AG04450 (cell line): ENCODE measurements at places on chromosomes 16 and 17. TPM values are rescaled to one million over a fixed set of nuclear protein-coding genes. Genes with fewer than 3 reads are reported as not detected.

GRCh38 chr16:57868913-57869520 is 66.7 kb upstream of the KIFC3 start:
- no peak for DNase-seq

- DNase-seq, result no peak
Measured at GRCh38 chr17:79031996-79032875, 8.3 kb downstream of the C1QTNF1 start.

GRCh38 chr17:83198366-83199341 is 119.2 kb downstream of the METRNL start:
- no peak for DNase-seq

DNA sequence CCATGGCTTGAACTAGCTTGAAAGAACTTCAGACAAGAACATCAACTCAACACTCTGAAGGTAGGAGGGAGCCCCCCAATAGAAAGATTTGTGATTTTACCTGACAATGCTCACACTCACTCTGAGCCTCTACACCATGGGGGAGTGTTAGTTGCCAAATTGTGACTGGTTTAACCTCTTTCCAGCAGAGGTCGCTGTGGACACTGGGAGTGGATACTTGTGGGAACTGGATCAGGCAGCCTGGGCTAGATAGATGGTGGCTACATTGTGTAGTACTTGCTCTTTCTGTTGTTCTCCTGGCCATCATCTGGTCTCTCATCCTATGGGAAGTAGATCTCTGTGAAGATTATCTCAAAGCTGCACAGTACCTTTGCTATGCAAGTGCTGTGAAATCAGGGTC is 2.9 kb downstream of the SMPD3 start:
- no peak for DNase-seq

- DNase-seq, result no peak
Measured at GRCh38 chr17:76912421-76913164, 44.4 kb downstream of the MGAT5B start.

GRCh38 chr17:12386225-12386624 is 279.5 kb upstream of the MYOCD start:
- DNase-seq, result no peak

GRCh38 chr16:84180519-84181140 is 6.2 kb downstream of the TAF1C start:
- DNase-seq, result no peak

DNA sequence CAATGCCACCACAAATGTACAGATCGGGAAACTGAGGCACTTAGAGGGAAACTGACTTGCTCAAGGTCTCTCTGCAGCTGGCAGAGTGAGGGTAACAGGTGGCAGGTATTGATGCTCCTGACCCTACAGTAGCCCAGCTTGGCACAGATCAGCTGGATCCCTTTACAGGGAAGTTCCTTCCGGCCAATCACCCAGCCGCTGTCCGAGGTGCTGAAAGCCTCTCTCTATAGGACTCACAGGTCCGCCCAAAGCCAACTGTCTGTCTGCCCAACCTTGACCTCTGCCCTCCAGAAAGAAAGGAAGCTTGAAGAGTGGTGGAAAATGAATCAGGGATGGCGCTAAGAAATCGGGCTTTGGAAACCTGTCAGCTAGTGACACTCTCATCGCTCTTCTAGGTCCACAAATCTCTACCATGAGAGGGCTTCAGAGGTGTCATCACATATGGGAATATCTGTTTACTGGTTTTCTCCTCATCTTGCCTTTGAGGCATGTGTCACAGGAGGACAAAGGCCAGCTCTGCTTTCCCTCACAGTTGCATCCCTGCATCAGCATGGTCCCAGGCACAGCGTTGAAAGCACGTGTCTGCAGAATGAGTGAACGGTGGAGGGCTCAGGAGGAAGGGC is 246.2 kb downstream of the KATNIP start:
- DNase-seq, result no peak

GRCh38 chr17:83091257-83092141 is 12.1 kb downstream of the METRNL start:
- no peak for DNase-seq

- DNase-seq, result no peak
Measured at GRCh38 chr17:81546906-81547613, 5.1 kb downstream of the FAAP100 start.

DNA sequence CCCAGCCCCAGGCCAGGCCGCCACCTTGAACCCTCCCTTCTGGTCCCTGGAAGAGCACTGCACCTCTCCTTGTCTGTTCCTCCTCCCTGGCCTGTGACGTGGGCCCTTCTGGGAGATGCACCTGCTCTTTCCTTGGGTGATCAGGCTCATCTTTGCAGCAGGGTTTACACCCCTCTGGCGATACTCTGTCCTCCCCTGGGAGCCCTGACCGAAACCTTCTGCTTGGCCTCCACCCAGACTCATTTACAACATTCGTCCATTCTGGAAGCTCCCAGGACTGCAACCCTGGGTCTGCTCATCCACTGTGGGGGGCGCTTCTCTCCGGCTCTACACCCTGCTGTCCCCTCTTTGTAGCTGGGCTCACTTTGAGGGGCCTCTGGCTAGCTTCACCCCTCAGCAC is 73.3 kb downstream of the PGS1 start:
- DNase-seq, result no peak

GRCh38 chr17:36848008-36848902 is 89.0 kb upstream of the LHX1 start:
- no peak for DNase-seq

DNA sequence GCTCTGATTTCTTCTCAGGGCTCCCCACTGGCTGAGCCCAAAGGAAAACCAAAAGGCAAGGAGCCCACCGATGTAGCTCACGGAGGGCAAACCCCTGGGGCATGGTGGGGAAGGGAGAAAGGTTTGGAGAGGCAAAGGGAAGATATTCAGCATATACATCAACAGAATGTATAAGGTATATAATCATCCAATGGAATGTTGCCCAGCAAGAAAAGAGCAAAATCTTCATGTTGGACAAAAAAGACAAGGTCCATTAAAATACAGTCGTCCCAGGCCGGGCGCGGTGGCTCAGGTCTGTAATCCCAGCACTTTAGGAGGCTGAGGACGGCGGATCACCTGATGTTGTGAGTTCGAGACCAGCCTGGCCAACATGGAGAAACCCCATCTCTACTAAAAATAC is 1.6 kb downstream of the CPPED1 start:
- DNase-seq, result no peak

DNA sequence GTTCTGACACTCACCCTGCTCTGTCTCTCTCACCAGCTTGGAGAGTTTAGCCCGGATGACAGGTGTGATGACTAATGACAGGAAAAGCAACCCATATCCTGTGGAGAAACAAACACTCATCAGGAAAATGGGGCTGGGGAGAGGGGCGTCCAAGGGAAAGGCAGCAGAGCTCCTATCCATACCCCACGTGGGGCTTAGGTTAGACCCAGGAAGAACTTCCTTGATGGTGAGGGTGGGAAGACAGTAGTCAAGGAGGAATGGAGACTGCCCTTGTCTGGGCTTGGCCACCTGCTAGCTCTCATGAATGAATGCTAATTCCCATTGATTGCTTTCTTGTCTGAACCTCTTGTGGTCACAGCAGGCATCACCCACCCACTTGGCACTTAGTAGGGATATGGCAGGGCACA is 3.8 kb downstream of the SLC46A1 start:
- no peak for DNase-seq

Gene SYNGR3
- polyA plus RNA-seq, result 1.8 and 2.3 TPM in 2 replicates

Gene MT1H
- not detected in 2 replicates for polyA plus RNA-seq

Gene ENGASE
- polyA plus RNA-seq, result 5.9 and 6.0 TPM in 2 replicates

Gene ODAD4
- polyA plus RNA-seq, result 0.47 and 0.56 TPM in 2 replicates

Gene MFAP4
- 122 and 230 TPM in 2 replicates for polyA plus RNA-seq

Gene PTGES3L
- polyA plus RNA-seq, result 1.8 and 1.9 TPM in 2 replicates
